ENCODE measurements at places on chromosomes 11 and 22.

DNA sequence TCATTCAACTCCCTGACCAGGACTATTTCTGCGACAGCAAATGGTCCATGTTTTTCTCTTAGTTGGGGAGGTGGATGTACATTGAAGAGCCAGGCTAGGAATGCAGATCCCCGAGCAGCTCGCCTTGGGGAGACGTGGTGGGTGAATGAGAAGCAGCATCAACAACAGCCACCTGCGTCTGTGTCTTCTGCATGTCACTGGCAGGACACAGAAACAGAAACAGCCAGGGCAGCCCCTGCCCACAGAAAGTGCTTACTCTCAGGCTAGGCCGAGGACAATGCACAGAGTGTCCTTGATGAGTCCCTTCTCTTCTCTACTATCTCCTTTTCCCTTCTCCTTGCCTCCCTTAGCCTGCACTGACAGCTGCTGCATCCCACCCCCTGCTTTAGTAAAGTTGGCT is 541.9 kb upstream of the CADM1 start:
- no peak for DNase-seq

DNA sequence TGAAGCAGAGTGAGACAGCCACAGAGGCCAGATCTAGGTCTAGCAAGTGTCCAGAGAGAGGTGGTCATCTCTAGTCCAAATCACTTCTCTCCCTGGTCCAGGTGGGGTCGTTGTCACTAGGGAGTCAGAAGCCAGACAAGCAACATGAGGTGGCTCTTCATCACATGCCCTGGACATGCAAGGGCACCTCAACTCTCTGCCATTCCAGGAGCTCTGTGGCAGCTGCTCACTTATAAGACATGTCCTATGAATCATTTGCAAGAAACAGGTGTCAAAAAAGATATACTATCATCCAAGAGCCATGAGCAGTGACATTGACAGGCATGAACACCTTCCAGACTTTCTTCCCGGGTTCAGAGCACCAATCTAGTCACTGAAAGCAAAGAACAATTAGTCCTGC is 130.8 kb downstream of the GALNT18 start:
- DNase-seq = no peak

DNA sequence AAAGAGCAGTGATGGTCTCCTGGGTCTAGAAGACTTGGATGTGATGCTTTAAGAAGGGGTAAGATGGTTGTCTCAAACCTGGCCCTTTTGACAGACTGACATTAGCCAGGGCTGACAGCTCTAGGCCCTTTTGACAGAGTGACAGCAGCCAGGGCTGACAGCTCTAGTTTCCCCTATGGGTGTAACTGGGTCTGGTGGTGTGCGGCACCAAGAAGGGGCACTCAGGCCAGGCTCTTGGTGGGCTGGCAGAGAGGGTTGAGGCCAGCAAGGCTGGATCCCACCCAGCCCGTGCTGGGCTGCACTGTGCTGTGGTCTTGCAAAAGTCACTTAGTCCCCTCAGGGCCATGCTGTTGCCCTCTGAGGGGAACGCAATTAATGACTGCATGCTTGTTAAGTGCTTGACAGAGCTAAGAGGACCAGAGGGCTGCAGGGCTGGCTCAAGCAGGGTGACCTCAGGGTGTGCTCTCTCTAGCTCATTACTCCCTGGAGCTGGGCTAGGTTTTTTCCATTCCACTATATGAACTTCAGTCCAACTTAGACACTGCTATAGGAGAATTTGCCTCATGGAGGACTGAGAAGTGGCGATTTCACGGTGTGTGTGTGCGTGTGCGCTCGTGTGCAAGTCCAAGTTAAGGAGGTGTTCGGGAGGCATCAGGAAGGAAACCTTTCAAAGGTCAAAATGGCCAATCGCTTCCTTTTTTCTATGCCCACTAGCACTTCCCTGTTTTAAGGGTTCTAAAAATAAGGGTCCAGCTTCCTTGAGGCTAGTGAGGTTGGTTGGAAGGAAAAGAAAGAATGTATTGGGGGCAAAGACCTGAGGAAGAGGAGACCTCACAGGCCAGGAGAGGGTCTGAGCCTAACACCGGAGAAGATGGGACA is 4.4 kb downstream of the UBASH3B start:
- no peak for DNase-seq

- no peak for DNase-seq
Measured at GRCh38 chr11:61969838-61970662, 2.6 kb upstream of the FTH1 start.

- DNase-seq = no peak
Measured at GRCh38 chr11:94424011-94424410, 22.8 kb upstream of the GPR83 start.

DNA sequence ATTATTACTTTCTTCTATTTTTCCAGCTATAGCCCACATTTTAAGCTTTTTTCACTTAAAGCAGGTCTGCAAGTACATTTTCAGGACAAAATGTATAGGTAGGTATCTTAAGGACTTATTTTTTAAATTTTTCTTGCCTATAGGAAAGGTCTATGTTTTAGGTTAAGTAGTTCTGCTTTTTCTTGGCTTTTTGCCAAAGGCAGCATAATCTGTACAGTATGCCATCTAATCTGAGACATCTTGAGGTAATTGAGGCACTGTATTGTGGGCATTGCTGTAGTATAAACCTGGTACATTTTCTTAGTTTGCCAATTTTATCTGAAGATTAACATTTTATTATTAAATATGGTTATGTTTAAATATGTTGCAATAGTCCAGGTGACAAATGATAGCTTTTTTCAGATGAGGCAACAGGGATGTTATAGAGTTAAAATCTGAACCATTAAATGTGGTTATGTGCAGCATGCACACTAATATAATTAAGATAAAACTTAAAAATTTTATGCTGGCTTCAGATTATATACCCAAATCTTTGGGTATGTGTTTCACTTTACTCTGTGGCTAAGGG is 42.9 kb downstream of the QSER1 start:
- no peak for DNase-seq

- no peak for DNase-seq
Measured at GRCh38 chr22:17434856-17435255, 65.6 kb downstream of the CECR2 start.

GRCh38 chr11:47861728-47862127 is 13.6 kb upstream of the NUP160 start:
- no peak for DNase-seq

DNA sequence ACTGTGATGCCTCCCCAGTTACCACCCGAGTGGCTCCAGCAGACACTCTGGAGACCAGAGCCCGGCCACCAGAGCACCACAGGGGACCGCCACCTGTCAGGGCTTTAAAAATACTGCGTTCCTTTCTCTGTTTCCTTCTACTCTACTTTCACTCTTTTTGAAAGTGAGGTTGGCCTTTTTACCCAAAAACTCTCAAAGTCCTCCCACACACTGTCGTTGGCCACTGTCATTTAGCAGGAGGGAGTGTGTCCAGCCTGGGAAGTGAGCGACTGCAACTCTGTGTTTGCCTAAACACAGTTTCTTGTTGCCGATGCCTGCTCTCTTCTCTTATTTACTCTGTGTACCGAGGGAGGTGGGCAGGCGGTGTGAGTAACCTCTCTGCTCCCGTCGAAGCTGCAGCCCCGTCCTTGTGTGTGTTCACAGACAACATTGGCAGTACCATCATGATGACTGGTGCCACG is 90.8 kb upstream of the CLDN5 start:
- DNase-seq = no peak

DNA sequence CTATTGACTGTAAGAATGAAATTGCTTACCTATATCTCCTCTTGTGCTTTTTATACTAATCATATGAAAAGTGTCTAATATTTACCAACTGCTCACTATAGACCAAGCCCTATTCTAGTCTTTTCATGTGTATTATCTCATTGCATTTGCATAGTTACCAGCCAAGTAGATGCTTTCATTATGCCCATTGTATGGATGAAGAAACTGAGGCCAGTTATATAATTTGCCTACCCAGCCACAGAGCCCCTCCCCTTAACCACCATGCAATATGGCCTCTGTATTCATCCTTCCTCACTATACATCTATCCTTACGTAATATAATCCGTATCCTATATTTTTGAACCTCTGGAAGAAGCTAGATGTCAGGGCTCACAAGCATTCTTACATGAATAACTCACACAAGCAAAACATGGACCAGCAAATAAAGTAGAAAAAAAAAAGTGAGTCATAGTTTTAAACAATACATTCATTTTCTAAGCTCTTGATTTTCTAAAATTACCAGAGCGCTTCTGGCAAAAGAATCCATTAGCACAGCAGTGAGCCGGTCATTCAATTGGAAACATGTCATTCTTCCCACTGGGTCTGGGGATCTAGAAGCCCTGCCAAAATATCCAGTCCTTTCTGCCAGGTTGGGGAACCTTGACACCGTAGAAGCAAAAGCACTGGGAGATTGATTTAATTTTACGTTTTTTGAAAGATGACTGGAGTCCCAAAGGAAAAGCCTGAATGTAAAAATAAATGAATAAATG is 80.0 kb downstream of the C11orf91 start:
- no peak for DNase-seq

- DNase-seq = no peak
Measured at GRCh38 chr11:85132851-85133585, 494.1 kb downstream of the DLG2 start.

DNA sequence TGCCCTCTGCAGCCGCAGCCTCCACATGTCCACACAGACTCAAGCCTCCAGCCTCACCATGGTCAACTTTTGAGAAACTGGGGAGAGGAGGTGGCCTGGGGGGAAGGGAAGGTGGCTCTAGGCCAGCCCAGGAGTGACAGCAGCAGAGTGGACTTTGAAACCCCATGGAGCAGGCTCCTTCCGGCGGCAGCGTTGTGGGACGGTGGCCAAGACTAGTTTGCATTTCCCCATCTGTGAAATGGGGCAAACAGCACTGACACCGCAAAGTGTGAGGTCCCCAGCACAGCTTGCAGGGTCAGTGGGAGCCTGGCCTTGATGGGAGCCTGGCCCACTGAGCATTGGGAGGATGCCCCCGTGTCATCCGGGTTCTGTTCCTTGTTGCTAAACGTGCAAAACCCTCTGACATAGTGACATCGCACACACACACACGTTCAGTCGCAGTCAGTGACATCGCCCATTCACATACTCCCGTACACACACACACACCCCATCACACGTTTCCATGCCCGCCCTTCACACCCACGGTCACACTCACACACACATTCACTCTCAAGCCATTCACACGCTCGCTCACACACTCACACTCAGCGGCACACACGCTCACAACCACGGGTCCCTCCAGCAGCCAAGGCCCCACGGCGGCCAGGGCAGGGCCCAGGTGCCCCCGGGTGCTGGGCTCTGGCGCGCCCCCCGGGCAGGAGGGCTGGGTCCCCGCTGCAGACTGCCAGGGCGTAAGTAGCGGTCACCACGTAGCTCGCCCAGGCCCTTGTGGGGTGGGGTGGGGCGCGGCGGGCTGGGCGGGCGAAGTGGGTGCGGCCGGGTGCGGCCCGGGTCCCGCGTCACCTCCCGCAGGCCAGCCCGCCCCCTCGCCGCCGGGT is 585 bp downstream of the CYB5R3 start:
- DNase-seq = peak; percentile 48

- DNase-seq = no peak
Measured at GRCh38 chr11:20032577-20033260, 127.6 kb downstream of the DBX1 start.

GRCh38 chr11:46920755-46921154 is 2.4 kb upstream of the LRP4 start:
- no peak for DNase-seq

DNA sequence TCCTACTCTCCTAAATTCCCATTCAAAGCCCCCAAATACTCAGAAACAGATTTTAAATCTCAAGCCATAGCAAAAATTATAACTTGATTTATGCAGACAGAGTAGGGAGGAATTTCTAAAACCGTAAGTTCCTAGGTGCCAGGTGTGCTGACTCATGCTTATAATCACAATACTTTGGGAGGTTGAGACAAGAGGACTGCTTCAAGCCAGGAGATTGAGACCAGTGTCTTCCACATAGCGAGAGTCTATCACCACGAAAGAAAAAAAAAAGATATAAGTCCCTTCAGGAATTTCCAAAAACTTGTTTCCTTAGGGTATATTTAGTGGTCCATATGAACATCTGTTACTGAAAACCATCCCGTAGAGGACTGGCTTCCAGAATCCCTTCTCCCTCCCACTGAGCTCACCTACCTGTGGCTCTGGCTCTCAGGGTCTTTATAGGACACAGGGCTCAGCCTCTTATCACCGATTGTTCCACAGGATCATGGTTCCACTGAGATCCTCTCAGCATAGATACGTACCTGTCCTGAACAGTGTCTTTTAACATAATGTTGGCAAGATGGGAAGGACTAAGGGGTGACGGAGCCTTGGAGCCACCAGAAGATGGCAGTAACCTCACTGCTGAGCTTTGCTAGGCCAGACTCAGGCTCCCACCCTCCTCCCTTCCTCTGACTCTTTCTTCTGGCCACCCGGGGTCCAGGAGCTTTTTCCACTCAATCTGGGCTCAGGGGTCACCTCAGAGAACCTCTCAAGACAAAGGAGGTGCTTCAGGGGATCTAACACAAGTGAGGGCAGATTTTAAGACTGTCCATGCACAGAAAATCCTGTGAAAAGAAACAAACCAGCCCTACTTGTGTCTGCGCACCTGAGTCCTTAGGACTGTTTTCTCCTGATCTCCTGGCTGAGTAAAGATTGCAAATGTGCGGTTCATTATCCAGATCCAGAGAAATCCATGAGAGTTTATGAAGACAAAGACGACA is 117.5 kb upstream of the TOP3B start:
- no peak for DNase-seq

DNA sequence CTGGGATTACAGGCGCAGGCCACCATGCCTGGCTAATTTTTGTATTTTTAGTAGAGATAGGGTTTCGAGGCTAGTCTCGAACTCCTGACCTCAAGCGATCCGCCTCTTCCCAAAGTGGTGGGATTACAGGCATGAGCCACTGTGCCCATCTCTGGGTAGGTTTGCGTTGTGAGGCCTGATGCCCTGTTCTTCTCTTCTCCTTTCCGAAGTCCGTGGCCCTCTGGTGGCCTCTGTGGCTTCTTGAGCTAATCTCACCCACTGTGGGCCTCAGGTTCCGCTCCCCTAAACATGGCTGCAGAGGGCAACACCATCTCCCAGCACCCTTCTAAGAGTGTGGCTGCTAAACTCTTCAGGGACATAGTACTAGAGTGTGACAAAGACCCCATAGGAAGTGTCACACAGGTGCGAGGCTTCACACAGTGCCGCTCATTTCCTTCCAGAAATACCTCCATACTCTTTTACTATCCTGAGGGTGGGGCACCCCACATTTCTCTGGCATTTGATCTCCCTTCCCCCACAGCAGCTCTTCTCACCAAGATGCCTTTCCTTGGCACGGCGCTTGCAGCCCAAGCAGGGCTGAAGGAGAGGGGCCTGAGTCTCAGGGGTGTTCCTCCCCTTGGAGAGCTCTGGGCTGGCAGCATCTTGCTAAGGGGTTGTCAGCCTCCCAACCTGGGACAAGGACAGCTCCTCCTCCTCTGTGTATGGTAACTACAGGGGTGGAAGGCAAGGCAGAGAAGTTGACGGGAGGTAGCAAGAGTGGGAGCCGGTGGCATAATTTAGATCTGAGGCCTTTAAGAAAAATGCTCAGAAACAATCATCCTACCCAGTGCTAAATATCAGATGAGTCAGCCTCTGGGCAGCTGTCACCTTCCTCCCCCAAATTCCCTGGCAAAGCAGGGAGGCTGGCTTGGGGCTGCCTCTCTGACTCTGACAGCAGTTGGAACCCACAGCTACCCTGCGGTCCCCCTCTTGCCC is 6.1 kb downstream of the THY1 start:
- no peak for DNase-seq

Data from Calu3 (cell line).